ENCODE measurements at places on chromosomes 6 and 20.

DNA sequence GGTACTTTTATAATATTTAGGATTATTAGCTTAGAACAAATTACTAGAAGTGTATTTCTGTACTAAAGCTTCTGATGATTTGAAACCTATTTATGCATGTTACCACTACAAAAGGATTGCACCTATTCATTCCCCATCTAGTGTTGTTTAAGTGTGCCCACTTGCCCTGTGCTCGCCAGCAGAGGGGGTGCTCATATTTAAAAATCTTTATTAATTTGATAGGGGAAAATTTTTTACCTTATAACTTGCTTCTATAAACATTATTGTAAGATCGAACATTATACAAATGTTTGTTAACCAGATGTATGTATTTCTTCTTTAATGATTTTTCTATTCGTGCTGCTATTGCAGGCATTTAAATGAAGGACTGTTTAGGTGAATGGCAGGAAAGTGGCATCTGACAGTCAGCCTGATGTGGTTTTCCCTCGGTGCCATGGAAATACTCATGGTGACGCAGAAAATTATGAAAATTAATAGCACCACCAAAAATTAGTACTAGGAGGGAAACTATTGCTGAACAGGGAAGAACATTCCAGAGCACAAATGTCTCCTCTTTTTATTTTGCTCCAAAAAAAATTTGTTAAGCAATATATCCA lies 44.1 kb upstream of the FNDC1 start:
- no peak for DNase-seq

DNA sequence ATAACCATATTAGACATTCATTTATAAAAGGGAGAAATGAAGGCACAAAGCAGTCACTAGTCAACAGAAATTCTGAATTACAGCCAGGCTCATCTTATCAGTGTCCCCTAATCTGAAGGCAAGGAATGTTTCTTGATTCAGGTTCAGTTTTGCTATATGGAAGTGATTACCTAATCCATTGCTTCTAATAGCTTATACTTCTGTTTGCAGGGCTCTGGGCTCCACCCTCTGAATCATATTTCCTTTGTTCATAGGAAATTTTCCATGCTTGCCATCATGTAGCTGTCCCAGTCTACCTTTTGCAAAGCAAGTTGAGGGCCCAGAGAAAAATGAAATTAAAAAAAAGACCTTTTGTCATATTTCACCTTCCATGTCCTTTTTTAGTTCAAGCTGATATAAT lies 96.0 kb downstream of the LCA5 start:
- no peak for DNase-seq

- DNase-seq: peak; percentile 51
Measured at GRCh38 chr6:44253307-44254101, 3.8 kb downstream of the SLC35B2 start.

GRCh38 chr6:14634072-14634471 lies 516.5 kb downstream of the CD83 start:
- no peak for DNase-seq

DNA sequence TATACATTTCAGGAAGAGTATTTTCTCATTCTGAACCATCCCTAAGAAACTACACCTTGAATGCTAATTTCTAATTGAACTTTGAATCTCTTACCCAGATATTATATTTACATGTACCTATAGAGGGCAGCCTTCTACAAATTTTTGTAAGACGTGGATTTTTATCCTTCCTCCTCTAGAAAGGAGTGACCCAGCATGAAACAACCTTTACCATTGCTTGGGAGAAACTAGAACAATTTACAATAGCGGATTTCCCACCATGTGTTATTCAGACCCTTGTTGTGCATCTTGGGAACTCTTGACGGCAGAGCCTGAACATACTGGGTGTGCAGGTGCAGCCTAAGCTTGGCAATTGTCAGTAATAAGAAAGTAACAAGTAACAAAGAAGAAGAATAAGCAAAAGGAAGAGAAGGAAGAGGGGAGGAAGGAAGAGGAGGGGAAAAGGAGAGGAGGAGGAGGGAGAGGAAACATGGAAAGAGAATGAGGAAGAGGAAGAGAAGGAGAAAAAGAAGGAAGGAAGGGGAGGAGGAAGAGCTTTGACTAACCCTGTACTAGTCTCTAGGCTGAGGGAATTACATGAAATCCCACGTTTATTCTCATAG lies 10.8 kb upstream of the TAAR1 start:
- DNase-seq: peak; percentile 53

DNA sequence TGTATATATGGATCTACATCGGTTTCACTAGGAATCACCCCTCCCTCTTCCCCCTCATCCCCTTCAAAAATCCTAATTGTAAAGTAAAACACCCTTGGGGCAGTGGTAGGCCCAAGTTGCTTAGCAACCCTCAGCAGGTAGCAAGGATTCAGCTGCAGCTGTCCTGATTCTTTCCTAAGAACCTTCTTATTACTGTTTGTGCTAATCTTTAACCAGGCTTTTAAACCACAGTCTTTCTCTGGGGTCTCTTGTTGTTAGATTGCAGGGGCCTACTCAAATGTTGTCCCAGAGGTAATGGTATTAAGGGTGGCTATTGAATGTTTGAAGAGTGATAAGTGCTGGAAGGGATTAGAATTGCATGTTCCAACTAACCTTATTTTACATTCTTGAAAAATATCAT lies 46.4 kb downstream of the PRL start:
- no peak for DNase-seq

- no peak for DNase-seq
Measured at GRCh38 chr6:118354641-118355040, 193.5 kb upstream of the PLN start.

- DNase-seq: no peak
Measured at GRCh38 chr6:35320031-35320410, 22.3 kb upstream of the PPARD start.

GRCh38 chr20:17624070-17624469 lies 54.2 kb downstream of the DSTN start:
- DNase-seq: no peak

DNA sequence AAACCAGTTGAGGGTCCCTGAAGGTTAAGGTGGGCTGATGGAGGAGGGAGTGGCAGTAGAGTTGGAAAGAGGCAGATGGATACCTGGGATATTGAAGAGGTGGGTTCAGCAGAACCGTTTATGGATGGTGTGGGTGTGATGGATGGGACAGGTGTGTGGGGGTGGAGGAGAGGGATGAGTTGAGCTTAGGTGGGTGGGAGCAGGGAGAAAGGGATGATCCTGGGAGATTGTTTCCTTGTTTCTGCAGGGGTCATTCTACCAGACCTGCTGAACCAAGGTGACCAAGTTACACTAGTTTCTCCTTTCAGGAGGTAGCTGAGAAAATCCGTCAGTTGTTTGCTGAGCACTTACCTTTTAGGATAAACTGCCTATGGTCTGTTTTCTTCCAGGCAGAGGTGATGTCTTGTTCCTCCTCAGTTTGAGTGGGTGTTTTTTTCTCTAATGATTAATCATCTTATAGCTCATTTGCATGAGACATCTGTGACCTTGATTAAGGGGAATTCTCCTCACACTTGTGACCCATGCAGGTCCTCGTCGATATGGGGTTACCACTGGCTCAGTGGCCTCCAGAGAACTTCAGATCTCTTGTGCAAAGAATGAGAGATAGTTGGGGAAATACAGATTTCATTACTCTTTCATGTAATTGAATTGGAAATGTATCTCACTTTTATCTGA lies 53.0 kb downstream of the FARS2 start:
- DNase-seq: no peak

- no peak for DNase-seq
Measured at GRCh38 chr6:56475736-56476457, 166.8 kb downstream of the DST start.

- no peak for DNase-seq
Measured at GRCh38 chr6:168417679-168418557, 23.1 kb upstream of the SMOC2 start.

- no peak for DNase-seq
Measured at GRCh38 chr6:52497652-52498408, 77.7 kb downstream of the EFHC1 start.

- peak; percentile 62 for DNase-seq
Measured at GRCh38 chr20:38726804-38727606, 2.7 kb downstream of the SLC32A1 start.

DNA sequence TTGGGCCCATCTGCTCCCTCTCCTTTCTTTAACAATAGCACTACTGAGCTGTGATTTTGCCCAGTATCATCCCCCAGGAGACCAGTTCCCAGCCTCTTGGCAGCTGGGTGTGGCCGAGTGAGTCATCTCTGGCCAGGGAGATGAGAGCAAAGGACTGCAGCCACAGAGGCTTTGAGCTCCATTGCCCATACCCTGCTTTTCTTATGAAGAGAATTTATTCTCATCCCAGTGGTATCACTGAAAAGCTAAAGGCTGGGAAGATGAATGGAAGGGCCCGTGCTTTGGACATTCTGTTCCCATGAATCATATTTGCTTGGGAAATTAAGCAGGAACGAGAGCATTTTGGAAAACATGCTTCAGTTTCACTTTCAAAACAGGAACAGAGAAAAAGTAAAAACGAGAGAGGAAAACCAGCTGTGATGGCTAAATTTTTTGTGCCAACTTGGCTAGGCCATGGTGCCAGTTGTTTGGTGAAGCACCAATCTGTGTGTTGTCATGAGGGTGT lies 14.9 kb downstream of the CST3 start:
- no peak for DNase-seq

DNA sequence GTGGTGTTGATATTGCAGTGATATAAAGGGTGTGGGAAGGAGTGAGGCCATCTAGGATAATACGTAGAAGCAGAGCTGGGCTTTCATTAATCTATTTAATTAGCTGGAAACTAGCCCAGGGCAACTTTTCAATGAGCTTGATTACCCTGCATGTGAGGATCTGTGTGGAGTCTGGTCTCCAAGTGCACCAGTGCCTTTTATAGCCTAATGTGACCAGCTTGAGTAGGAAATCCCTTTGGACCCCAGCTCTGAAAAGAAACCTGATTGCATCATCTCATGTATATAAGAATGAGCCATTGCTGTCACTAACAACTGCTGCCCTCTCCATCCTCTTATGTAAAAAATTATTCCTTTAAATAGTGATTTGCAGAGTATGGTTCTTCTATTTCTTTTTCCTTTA lies 72.6 kb downstream of the CD109 start:
- no peak for DNase-seq

- DNase-seq: no peak
Measured at GRCh38 chr6:108720827-108721226, 127.4 kb upstream of the ARMC2 start.

DNA sequence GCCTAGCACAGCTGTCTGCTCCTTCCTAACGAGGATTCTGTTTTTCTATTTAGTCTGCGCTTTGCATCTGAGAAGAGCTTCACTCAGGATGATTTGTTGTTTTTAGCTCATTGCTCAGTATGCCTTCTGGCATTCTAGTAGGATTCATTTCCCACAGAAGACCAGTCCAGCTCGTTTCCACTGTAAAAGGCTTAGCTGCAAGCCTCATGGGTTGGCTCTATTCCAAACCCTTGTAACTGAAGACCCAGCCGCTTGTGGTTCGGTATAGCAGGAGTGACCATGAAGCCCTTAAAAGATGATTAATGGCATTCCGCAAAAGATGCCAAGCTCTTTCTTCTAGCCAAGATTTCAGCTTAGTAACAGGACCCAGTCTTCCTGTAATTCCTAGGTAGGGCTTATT lies 7.2 kb downstream of the ADGRF1 start:
- DNase-seq: no peak

DNA sequence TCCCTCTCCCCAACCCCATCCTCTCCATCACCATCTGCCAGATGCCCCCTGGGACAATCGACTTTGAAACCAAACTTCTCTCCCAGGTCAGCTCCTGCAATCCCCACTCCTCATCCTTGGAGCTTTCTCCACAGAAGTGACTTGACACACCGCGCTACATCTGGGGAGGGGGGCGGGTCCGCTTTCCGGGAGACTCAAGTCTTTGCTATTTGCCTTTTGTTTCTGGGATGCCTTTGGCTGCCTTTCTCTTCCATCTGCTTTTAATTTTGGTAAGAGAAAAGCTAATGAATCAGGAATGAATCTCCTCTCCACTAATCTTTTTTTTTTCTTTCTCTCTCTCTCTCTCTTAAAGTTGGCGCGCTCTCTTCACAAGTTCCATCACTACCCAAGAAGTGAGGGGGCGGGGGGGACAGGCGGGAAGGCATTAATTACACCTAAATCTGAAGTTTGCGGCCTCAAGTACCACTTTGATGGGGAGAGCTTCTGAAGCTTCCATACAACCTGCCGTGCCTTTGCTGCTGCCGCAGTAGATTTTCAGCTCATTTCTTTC lies 664 bp upstream of the TPBG start:
- no peak for DNase-seq

DNA sequence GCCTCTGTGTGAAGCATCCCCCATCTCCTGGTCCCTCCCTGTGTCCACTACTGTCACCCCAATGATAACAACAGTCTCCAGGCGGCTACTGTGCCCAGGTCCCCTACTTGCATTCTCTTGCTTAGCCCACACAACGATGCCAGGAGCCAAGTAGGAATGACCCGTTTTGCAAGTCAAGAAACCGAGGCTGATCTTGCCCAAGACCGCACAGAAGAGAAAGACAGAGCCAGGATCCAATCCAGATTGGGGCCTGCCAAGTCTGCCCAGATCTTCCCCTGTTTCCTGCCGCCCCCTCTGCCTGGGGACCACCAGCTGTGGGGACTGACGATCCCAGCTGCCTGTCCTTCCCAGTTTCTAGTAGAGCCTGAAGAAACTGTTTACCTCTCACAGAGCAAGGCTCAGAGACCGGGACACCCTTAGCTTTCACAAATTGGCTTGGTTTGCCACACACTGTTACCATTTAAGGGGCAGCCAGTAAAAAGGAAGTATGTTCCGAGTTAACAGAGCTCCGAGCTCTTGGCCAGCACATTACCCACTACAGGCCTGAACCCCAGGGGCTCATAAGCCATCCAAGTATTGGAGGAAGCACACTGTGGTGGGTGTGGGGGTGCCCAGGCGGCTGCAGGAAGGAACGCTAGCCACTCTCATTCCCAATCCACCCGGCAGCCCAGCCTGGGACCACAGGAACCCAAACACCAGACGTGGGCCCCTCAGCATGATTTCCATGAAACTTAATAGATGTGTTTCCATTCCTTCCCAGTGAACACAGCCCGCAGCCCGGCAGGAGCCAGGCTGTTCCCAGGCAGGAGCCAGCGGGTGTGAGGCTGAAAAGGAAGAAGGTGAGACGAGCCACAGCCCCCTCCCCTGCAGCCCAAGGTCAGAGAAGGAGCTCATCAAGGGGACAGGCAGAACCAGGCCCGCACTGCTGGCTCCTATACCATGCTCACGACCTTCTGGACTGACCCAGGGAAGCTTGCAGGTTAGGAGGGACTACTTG lies 7.9 kb downstream of the KIAA1755 start:
- DNase-seq: no peak
